ENCODE measurements at places on chromosomes 6 and 20.

DNA sequence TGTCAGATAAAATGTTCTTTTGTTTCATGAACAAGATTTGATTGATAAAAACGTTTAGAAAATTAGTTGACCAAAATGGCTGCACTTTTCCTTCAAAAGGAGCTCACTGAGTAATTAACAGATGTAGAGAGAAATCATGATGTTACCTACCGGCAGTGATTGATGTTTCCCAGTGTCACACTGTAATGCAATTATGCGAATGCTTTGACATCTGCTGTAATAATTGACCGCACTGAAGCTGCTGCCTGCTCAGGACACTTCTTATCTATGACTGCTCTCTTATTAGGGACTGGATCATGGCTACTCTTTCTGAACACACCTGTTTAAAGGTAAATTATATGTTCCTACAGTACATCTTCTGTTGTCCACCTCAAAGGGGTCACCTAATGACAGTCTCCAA is 94.6 kb downstream of the GPR63 start:
- no peak for DNase-seq

DNA sequence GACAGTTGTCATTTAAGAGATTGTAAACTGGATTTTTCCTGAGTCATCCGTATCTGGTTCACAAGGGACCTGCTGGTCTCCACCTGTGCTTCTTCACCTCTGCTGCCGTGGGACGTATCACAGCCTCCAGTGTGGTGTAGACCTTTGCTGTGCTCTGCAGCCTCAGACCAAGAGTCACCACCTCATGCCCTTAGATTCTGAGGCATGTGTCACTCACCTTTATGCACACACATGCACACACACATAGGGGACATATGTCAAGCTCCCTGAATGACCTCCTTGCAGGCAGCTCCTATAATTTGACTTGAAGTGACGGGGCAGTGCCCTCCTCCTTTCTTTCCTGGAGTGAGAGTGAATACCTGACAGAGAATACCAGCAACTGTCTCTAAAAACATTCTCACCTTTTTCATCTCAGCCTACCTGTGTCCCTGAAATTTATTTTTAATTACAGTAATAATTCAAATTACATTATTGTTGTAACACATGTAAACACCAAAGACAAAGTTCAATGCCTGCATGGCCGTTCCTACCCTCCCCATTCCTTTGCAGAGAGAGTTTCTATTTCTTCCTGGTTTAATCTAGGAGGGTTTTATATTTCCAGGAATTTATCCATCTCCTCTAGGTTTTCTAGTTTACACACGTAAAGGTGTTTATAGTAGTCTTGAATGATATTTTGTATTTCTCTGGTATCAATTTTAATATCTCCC is 3.5 kb downstream of the SLC17A4 start:
- no peak for DNase-seq

GRCh38 chr20:382291-383115 is 1.9 kb downstream of the TRIB3 start:
- no peak for DNase-seq

- no peak for DNase-seq
Observed at GRCh38 chr20:36084356-36084755, 70.2 kb upstream of the EPB41L1 start.

DNA sequence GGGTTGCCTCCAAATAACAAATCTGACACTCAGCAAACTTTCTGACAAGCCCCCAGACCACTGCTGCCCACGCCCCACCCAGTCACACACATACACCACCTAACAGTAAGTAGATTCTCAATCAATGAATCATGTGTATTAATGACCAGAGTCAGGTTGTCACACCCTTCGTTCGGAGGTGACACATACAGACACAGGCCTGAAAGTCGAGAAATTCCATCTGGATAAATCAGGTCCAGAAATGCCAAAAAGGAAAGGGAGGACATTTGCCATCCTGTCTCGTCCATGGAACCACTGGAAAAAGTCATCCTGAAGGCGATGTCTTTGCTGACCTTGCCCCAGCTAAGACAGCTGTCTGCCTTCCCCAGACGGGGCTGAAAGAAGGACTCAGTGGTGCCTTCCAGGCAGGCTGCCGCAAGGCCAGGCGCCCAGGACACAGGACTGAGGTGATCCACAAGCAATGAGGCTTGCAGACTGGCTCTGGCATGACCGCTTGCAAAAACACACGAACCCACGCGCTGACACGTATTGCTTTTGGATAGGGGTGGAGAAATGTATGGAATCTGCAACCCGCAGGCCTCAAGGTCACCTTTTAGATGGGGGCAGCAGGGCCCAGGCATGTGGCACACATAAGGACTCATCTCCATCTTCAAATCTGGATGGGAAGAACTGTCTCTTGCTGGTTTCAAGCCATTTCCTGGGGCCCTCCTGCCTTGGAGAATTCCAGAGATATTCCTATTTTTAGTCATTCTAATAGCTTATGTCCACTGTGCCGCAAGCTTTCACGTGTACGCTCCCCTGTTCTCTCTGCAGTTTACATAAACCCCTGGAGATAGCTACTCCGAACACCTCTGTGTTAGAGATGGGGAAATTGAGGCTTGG is 9.0 kb downstream of the NFATC2 start:
- no peak for DNase-seq
